AG09319 (cell line): ENCODE measurements at places on chromosomes 2 and 18.
A peak's percentile ranks its signal among the peaks of the same experiment; 100 is the strongest.

GRCh38 chr2:154688373-154688772, 10.1 kb upstream of the KCNJ3 start:
- no peak for DNase-seq

DNA sequence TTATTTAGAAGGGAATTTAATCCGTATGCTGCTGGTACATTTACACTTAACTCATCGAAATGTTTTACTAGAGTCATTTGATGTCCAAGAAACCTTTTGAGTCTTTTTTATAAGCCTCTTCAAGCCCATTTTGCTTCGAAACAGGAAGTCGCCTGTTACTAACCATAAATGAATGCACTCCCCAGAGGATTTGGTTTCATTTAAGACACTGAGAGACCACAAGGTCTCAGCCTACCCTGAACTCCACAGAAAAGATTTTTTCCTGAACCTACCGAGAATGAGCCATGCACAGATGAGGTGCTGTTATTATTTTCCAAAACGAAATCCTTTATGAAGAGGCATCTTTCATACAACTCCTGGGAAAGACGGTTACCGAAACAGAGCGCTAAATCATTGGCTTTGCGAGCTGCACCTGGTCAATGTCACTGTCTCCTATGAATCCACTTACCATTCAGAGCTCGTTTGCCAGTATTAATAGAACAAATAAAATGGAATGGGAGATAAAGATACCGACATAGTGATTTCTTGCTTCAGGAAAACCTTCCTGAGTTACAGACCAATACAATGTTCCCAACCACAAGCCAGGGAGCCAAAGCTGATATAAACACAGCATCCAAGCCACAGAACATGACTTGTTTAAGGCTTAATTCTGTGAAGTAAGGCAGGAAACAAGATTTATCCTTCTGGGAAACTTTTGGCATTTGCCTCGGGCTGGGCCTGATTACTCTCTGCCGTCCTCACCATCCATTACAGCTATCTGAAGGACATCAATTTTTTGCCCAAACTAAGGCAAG, 382.1 kb downstream of the OSR1 start:
- no peak for DNase-seq

- no peak for DNase-seq
Measured at GRCh38 chr2:14120376-14120775, 512.1 kb upstream of the LRATD1 start.

DNA sequence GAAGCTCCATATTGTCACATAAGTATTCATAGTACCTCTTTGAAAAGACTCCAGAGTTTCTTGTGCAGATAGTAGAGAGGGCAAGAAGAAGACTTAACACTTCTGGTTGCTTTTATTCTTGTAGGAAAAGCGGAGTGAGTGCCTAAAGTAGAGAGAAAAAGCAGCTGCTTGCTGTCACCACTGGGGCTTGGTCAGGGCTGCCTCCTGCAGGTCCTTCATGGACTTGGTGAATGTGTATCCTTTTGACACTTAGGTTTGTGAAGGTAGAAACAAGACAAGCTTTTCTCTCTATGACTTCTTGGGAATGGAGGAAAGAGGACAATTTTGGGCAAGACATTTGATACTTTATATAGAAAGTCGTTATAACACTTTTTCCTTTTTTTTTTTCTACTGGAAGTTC, 312.8 kb upstream of the FANCL start:
- DNase-seq = no peak

DNA sequence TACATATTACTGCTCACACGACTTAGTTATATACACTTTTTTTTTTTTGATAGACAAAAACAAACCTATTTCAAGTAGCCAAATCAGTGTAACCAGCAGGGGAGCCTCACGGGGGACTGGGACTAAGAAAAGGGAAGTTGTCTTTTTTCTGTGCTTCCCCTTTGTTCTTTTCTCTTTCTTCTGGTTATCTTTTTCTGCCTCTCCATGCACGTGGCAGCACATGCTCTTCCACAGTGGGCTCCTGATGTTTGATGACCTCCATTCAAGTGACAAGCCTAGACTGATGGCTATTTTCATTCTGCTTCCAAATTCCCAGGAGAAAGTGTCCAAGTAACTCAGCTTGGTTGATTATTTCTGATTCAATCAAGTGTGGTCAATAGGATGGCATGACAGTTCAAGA, 98.2 kb upstream of the STK39 start:
- no peak for DNase-seq

- no peak for DNase-seq
Measured at GRCh38 chr2:211901226-211901846, 637.3 kb downstream of the ERBB4 start.

GRCh38 chr2:116238511-116238910, 1576.0 kb upstream of the DDX18 start:
- DNase-seq = no peak

GRCh38 chr2:144426981-144427479, 92.9 kb downstream of the ZEB2 start:
- DNase-seq = no peak

GRCh38 chr2:9779596-9780264, 63.5 kb upstream of the TAF1B start:
- DNase-seq = no peak

GRCh38 chr2:167215595-167215994, 327.3 kb downstream of the XIRP2 start:
- no peak for DNase-seq

DNA sequence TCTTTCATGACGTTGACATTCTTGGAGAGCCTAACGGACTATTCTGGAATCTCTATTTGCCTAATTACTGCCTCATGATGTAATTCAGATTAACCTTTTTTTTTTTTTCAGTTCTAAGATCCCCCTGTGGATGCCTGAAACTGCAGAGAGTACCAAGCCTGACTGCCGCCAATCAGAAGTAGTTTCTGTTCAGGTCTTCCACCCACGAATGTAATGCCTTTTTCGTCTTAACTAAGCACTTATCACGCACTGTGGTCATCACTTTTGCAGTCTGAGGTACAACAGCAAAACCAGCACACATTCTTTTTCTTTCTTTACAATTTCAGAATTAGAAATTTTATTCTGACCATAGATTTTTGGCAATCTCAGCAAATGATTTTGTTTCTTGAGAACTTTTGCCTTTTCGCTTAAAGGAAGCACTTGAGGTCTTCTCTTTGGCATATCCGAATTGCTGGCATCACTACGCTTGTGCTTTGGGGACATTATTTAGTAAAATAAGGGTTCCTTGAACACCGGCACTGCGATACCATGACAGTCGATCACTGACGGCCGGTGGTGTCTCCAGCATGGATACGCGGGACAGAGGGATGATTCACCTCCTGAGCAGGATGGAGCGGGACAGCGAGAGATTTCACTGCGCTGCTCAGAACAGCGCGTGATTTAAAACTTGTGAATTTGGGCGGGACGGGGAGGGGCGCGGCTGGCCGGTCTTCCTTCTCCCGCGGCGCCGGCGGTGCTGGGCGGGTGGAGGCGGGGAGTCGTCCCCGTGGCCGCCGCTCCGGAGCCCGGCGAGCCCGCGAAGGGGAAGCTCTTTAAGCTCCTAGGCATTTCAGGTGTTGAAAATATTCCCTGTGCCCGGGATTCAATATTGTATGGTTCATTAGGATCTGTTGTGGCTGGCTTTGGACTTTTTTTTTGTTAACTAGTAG, 32.0 kb upstream of the GPR55 start:
- no peak for DNase-seq

DNA sequence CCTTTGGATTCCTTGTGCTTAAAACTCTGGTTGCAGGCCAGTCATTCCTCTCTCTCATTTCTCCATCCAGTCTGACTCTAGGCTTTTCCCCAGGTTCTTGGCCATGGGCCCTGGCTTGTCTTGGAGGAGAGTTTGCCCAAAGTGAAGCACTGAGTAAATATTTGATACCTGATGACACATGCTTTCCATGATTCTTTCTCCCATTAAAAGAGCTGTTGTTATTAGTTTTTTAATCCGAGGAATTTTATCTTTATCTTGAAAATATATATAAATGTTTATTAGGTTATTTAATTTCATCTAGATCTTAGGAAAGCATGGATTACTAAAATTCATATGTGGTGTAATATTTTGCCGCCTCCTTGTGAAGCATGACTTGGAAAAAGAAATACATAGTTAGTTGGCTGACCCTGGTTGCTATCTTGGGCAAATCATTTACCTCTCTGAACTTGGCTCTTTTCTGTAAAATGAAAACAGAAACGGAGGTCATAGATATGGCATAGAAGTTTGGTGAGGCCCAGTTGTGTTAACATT, 650.1 kb downstream of the SLC4A3 start:
- DNase-seq = peak; percentile 77

DNA sequence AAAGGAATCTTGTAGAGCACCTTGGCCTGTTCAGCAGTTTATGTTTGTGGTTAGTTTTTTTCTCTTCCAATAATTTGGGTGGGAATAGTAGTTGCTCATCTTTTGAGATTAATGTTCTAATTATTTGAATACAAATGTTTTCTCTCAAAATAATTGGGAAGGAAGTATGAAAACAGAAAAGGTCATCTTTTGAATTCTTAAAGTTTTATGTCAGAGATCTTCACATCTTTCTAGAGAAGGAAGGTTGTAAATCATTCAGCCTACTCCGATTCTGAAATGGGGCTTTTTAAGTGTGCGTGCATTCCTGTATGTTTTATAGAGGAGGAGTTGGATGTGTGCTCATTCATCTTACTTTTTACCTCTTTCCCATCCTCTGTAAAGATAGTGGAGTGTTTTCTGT, 29.0 kb downstream of the GRHL1 start:
- DNase-seq = no peak

- no peak for DNase-seq
Measured at GRCh38 chr18:63292831-63293683, 26.5 kb downstream of the BCL2 start.

DNA sequence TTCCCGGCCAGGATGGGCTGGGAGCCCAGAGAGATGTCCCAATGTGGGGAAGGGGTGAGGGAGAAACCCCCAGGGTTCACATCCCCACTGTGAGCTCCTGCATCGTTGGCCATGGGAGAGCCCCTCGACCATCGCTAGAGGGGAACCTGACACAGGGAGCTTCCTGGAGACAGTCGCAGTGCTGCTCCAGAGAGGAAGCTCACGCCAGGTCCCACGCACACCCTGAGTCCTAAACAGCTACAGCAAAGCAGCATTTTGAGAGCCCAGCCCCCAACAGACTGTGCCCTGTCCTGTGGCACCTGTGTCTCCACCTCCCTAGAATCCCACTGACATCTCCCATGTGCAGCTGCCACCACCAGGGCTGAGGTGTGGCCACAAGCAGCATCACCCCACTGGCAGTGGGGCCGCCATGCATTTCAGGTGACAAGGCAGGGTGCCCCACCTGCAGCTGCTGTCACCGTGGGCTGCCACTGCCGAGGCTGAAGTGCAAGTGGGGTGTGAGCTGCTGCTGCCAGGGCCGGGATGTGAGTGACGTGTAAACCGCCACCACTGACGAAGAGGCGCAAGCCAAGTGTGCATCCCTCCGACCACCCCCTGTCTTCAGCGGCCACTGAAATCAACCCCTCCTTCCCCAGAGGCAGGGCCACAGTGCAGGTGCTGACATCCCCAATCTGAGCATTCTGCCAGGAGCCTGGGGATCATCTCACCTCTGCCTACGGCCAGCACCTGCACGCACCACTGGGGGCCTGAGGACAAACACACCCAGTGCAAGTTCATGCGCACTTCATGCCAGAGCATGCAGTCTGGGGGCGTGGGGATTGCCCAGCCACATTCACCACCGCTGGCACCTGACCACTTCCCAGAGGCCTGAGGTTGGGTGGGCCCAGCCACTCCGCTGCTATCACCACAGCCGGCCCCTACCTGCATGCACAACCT, 467.7 kb upstream of the SALL3 start:
- no peak for DNase-seq

DNA sequence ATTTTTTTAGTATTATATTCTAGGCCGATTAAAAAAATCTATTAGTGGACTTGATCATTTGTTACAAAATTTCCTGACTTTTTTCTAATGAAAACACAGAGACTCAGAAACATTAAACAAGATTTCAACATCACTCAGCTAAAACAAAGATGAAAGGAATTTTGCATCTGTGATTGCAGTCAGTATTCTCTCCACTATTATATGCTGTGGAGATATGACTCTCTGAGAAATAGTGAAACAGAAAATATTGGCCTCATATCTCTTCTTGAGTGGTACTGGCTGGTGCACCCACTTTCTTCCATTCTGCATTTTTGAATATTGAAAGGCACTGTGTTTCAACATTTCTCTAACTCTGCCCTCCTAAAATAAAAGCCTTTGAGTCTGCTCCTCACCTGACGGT, 914.2 kb downstream of the TSN start:
- DNase-seq = no peak

DNA sequence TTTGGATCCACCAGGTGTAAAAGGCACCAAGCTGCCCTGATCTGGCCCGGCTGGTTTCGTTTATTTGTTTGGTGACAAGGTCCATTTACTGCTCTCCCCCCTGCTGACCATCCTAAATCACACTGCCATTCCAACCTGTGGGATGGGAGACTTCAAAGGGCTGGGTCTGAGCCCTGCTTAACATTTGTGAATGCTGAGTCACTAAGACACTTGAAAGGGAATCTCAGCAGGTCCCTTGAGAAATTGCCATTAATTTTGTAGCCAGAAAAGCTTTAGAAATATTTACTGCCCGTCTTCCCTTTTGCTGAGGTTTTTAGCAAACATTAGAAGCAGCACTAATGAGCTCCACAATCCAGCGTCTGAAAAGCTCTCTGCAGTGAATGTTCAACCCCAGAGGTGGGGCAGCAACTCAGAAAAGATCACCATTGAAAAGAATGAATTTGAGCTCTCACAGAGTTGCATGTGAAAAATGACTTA, 133.8 kb downstream of the ARL4C start:
- no peak for DNase-seq

DNA sequence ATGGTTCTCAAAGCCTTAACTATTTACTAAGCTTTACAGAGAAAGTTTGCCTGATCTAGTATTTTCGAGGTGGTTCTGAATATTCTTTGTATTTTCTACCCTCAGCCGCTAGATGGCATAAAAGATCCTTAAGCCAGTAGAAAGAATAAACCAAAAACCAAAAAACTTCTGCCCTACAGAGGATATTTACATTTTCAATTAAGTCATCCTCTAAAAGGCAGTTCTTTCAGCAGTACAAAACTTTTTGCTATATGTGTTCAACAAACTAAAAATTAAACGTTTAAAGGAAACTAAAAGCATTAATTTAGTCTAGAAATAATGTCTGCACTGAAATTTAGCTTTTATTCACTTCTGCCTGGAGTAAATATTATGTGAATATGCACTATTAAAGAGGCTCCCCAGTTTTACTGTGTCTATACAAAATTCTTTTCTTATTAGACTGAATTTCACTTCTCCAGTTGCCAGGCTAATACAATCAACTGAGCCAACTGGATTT, 297.5 kb downstream of the PIEZO2 start:
- DNase-seq = peak; percentile 28

GRCh38 chr2:237623428-237624403, 3.7 kb upstream of the LRRFIP1 start:
- no peak for DNase-seq

GRCh38 chr2:120399889-120400240, 53.9 kb downstream of the INHBB start:
- no peak for DNase-seq

DNA sequence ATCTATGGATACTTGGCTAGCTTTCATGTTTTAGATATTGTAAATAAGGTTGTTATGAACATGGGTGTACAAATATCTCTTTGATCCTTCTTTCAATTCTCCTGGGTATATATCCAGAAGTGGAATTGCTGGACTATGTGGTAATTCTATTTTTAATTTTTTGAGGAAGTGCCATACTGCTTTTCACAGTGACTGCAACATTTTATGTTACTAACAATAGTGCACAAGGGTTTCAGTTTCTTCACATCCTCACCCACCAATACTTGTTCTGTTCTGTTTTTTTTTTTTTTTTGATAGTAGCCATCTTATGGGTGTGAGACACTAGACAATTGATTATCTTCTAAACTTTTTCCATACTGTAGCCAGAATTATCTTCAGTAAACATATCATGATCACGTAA, 17.3 kb upstream of the NEUROD1 start:
- no peak for DNase-seq

GRCh38 chr2:151344906-151345305, 12.5 kb upstream of the TNFAIP6 start:
- DNase-seq = no peak
